Activated CD8-positive, alpha-beta memory T cell treated with anti-CD3 and anti-CD28 coated beads for 1 hour (primary cell): ENCODE measurements at places on chromosomes 13 and 19.

DNA sequence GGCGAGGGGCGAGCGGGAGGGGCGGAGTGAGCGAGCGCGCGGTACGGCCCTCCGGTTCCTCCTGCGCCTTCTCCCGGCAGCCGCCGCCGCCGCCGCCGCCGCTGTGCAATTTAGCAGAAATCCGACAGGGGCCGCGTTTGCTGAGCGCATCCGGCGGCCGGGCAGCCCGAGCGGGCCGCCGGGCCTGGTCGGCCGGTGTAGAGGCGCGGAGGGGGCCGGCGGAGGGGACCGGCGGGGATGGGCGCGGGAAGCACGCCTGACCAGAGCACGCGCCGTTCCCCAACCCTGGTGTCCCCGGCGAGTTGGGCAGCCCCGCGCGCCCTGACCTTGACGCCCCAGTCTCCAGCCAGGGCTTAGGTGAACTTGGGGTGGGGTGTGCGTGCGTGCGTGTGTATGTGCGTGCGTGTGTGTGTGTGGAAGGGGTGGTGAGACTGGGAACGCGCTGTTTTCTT is 144.5 kb upstream of the ZNF536 start:
- DNase-seq = no peak

GRCh38 chr13:91785431-91786119 is 387.2 kb downstream of the GPC5 start:
- no peak for DNase-seq

GRCh38 chr13:35252536-35253205 is 223.8 kb downstream of the MAB21L1 start:
- DNase-seq = no peak

- DNase-seq = no peak
Observed at GRCh38 chr19:22807061-22807835, 23.3 kb upstream of the ZNF99 start.

GRCh38 chr19:56333506-56333905 is 18.9 kb upstream of the ZSCAN5A start:
- no peak for DNase-seq

DNA sequence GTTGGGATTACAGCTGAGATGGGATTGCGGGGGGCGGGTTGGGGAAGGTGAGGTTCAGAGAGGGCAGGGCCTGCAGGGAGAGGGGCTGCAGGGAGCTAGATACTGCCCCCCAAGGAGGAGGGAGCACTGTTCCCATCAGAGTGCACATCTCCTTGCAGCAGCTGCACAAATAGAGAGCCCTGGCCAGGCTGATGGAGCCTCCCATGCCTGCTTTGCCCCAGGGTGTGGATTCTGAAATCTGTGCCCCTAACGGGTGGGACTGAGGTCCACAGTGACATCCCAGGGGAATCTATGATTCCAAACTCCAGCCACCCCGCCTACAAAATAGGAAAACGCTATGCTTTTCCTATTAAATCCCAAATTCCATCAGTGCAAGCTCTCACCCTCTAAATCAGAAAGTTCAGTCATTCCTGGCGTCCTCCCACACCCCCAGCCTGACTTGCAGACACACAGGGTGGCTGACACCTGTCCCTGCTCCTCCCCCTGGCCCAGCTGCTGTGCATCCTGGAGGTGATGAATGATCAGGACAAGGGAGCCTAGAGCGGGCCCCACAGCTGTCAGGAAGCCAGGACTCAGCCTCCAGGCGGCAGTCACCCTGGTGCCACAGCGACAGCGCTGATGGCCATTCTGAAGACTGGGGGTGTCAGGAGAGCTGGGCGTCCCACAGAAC is 6.3 kb upstream of the CEACAM21 start:
- DNase-seq = no peak

DNA sequence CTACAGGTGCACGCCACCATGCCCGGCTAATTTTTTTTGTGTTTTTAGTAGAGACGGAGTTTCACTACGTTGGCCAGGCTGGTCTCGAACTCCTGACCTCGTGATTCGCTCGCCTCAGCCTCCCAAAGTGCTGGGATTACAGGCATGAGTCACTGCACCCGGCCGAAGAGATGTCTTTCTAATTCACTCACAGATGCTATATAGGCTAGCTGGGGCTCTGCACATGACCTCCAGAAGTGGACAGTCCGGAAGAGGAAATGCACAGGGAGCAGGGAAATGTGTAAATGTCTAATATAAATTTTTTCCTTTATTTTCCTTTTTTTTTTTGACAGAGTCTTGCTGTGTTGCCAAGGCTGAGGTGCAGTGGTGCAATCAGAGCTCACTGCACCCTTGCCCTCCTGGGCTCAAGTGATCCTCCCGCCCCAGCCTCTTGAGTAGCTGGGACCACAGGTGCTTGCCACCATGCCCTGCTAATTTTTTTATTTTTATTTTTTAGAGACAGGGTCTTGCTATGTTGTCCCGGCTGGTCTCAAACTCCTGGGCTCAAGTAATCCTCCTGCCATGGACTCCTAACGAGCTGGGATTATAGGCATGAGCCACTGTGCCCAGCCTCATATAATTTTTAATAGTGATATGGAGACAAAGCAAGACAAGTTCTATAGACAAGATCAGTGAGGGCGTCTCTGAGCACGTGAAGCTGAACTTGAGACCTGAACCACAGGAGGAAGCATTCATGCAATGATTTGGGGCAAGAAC is 8.4 kb downstream of the GIPC1 start:
- DNase-seq = no peak

- no peak for DNase-seq
Observed at GRCh38 chr19:54526972-54527371, 24.3 kb downstream of the LAIR2 start.

- no peak for DNase-seq
Observed at GRCh38 chr13:110653271-110653670, 37.9 kb downstream of the NAXD start.

DNA sequence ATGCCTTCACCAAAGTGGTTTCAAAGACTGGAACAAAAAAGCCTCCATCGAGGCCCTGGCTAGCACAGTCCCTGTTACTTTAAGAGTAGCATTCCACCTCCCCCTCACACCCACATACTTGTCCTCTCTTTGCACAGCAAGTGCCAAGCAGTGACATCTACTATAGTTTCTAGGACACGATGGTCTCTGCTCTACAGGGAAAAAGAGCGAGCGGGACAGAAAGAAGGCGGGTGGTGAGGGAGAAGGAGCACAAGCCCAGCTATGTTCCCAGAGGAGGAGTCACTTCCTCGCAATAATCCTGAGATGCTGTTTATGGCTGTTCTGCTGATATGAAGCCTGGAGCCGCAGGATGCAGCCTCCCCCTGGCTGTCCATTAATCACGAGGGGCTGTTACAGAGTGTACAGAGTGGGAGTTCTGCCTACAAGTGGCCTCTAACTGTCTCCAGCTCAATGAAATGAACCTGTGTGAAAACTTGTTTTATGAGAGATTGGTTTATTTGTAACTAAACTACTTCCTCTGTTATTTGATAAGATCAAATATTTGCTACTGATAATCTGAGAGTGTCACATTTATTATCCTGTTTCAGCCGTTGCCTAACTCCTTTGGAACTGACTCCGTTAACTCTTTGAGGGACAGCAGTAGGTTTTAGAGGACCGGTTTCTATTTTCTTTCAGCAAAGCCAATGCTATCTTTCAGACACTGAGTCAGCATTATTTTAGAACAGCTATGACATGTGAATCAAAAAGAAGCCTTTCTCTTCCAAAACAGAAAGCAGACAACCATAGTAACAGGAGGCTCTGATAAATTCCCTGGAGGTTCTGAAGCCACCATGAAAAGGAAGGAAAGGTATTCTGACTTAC is 208.0 kb downstream of the SPRY2 start:
- no peak for DNase-seq
